ENCODE measurements at places on chromosomes 13 and 19.

GRCh38 chr19:1237027-1237659 is 662 bp downstream of the CBARP start:
- no peak for DNase-seq

GRCh38 chr19:50414864-50415660 is 3.7 kb upstream of the SPIB start:
- DNase-seq: peak; percentile 62

DNA sequence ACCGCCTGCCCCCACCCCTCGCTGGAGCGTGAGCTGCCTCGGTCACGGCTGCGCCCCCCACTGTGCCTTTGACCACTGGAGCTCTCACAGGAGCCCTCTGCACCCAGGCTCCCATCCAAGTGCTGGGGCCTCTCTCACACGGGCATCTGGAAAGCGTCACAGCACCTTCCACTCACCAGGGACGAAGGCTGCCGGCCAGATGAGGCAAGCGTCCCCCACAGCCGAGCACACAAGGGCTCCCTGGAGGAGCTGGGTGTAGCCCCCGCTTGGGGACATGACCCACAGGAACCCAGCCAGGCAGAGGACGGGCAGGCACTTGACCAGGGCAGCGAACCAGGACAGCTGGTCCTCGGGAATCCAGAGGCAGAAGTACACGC is 560 bp downstream of the TMEM86B start:
- DNase-seq: no peak

DNA sequence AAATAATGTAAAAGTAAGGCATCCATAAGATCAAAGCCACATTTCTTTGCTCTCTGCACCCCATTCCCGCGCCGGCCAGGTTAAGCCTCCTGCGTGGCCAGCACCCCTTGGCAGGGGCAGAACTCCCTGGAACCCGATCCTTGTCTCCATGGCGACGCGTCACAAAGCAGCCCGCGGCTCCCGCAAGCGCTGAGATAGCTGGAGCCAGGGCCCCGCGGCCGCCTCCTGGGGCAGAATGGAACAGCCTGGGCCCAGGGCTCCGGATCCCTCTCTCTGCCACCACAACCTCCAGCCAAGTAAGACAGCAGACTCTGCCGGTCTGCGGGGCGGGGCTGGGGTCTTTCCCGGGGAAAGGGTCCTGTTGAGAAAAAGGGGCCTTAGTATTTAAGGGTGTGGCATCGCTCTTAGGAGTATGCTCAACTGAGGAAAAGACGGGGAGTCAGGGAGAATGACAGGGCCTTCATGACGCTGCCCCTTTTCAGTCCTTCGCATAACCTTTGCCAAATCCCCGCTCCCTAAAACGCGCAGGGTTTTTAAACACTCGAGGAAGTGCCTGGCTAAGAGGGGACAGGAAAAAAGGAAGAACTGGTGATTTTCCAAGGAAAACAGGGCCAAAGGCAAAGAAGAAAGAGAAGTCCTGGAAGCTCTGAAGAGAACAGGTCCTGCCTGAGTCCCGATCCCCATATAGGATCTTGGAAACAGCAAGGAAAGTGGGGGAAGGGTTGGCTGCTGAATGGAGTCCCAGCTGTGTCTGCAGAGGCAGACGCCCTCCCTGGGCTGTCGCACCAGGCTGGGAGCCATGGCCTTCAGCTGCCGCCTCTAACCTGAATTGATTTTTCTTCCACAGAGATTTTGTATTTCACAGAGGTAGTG is at the start of gene TEX26:
Gene TEX26 (plus strand): TSS at position 176 of the 873 bp plus-strand sequence. CDS start 60 bp downstream, at position 236.
- no peak for DNase-seq

- no peak for DNase-seq
These were observed 11.9 kb downstream of the LRFN1 start for GRCh38 chr19:39308531-39309304.

DNA sequence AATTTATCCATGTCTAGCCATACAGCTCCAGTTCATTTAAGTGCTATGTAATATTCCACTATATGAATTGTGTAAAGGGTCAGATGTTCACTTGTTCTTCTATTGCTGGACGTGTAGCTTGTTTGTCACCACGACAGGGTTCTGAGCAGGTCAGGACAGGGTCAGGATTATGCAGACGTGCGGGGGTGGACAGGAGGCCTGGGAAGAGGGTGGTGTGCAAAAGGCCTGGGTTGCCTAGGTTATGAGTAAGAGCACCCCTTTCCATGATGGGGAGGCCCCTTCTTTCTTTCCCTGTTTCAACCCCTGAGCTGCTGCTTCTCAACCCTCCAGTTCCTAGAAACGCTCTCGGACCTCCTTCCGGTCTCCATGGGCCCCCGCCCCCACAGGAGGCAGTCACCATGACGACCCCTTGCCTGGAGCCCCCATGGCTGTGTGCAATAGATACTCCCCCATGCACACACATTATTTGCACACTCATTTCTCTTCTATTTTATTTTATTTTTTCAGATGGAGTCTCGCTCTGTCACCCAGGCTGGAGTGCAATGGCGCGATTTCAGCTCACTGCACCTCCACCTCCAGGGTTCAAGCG is 2.0 kb downstream of the EXOC3L2 start:
- DNase-seq: no peak

- no peak for DNase-seq
These were observed 276.4 kb downstream of the KLF5 start for GRCh38 chr13:73335210-73335609.

DNA sequence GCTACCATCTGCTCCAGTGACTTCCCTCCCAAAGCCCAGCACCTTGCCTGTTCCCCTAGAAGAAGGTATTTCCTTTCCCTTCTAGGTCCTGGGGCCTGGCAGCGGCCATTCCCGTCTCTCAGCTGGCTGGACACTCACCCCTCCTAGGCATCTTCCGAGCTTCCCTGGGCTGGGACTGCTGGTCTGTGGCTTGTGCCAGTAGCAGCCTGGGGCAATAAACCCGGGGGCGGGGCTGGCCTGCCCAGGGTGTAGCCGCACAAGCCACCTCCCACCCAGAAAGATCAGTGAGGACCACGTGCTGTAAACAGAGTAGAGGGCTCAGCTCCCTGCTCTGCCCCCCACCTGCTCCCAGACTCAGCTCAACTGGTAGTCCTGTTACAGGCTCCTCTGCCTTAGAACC is 15.0 kb downstream of the LIPE start:
- DNase-seq: no peak

DNA sequence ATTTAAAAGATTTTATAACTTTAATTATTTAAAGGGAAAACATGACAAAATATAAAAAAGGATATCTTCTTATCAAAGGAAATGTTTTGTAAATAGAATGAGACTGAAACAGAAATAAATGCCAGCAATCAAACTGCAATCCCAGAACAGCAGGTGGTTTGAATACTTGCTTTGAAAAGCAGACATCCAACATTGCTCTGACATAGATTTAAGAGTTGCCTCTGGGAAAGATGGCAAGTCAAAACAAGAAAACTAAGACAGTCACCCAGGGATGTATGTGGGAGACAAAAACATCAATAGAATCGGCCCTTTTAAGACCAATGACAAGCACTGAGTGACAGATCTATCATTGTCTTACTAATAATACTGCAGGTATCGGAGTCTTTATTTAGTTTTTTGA is 789.7 kb upstream of the GPC6 start:
- DNase-seq: no peak

- no peak for DNase-seq
These were observed 380.9 kb upstream of the HTR2A start for GRCh38 chr13:47277774-47278173.

DNA sequence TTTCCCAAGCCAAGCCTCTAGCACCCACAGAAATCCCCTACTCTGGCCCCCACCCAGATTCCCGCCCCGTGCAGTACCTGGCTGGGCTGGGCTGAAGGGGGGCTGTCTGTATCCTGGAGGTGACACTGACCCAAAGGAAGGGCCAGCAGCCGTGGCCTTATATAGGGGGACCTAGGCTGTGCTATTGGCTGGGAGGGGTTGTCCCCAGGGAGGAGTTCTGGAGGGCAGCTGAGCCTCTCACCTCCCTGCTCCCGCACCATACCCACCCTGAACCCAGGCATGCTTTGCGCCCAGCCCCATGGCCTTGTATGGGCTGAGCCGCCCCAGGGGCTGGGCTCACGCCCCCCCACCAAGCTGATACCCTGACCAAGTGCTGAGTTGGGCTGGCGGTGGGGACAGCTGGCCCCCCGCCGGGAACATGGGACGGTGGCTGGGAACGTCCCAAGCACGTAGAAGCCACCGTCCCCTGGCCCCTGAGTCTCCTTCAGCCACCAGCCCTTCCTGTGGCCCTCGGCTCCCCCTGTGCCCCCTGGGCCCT is at the start of gene CKM:
Gene CKM (minus strand): TSS at position 132 of the 538 bp plus-strand sequence. CDS start 3,162 bp downstream, outside the sequence.
- no peak for DNase-seq

GRCh38 chr13:45833663-45834375 is 17.7 kb downstream of the SIAH3 start:
- no peak for DNase-seq

DNA sequence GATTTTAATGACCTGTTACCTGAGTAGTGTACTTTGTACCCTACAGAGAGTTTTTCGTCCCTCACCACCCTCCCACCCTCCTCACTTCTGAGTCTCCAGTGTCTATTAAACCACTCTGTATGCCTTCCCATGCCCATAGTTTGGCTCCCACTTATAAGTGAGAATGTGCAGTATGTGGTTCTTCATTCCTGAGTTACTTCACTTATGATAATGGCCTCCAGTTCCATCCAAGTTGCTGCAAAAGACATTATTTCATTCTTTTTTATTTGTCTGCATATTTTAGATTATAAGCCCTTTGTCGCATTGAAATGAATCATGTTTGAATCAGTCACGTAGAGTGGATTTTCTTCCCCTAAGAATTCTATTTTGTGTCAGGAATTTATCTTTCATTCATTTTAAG is 12.2 kb upstream of the HTR2A start:
- no peak for DNase-seq

- no peak for DNase-seq
These were observed 254.8 kb downstream of the LHFPL6 start for GRCh38 chr13:39347926-39348901.

DNA sequence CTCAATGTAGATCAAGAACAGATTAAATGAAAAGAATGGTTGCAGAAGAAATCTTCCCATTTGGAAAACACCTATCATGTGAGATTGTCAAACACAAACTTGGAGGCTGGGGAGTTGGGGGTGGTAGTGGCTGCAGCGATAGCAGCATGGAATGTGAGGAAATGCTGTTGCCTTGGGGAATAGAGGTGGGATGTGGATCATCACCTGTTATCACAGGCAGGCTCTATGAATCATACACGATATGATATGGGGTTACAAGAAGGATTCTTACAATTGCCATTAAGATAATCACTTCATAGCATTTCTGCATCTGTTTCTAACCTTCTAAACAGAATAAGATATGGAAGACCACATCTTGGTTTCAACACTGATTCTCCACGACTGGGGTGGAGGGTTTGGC is 88.7 kb downstream of the RNASEH2B start:
- DNase-seq: no peak

DNA sequence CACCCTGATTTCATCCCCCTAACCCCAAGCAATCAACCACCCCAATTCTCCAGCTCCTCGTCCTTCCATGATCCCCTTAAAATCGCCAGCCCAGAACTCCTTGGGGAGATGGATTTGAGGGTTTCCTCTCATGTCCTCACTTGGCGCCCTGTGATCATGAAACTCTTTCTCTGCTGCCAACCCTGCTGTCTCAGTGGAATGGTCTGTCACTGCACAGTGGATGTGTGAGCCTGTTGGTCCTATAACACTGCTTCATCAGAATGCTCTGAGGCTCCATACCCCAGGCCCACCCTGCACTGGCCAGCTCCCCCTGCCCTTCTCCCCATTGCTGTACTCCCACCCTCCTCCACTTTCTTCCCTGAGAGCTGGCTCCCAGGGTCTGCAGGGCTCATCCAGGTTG is 12.6 kb upstream of the ZNF792 start:
- no peak for DNase-seq

DNA sequence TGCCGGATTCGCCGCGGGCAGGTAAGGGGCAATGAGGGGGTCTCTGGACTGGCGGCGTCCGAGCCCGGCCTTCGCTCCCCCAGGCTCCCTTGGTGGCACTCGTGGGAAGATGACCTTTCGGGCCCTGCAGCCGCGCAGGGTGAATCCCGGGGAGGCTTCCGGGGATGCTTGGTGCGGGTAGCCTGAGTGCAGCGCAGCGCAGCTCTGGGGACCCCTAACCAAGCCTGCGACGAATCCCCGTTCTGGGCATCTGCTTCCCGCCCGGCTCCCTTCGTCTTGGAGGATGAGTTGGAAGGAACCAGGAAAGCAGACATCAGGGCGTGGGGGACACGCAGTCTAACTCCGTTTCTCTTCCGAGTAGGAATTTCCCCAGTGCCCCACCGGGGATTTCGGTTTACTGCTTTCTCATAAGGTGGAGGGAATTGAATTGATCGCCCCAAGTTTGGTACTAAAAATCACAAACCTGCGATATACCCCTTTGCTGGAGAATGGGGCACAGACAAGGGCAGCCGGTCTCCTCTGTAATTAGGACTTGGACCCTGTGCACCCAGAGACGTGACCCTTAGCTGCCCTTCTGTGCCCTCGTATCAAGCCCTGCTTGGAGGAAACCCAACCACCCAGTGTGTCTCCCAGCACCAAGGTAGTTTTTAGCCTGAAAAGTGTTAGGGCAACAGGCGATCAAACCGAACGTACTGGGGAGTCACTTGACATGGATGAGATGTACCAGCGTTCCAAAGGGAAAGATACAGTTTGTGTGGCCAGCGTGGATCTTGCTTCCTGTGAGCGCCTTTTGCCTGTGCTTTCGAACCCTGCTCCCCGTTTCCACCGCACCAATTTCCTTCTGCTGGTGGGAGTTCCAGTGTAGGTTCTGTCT is 1.0 kb downstream of the GPC5 start:
- DNase-seq: no peak

GRCh38 chr13:97976610-97977521 is 23.4 kb downstream of the IPO5 start:
- DNase-seq: no peak

GRCh38 chr13:106155411-106155810 is 380.1 kb downstream of the EFNB2 start:
- no peak for DNase-seq

DNA sequence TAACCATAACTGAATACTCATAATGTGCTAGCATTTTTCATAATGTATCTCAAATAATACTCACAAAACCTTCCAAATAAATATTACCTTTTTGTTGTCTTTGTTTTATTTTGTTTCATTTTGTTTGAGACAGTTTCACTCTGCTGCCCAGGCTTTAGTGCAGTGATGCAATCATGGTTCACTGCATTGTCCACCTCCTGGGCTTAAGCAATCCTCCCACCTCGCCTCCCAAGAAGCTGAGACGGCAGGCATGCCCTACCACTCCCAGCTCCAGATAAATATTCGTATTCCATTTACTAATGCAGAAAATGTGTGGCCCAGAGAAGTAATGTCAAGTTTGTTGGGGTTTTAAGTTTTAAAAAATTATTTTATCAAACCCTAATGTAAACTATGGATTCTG is 739.1 kb downstream of the GPC5 start:
- no peak for DNase-seq

GRCh38 chr13:78487707-78488106 is 115.6 kb downstream of the POU4F1 start:
- no peak for DNase-seq

All from stimulated activated CD8-positive, alpha-beta memory T cell treated with anti-CD3 and anti-CD28 coated beads, Interleukin-7, amount 100 ng/mL, for 4 hours (primary cell).